ENCODE measurements at places on chromosomes 4 and X.

DNA sequence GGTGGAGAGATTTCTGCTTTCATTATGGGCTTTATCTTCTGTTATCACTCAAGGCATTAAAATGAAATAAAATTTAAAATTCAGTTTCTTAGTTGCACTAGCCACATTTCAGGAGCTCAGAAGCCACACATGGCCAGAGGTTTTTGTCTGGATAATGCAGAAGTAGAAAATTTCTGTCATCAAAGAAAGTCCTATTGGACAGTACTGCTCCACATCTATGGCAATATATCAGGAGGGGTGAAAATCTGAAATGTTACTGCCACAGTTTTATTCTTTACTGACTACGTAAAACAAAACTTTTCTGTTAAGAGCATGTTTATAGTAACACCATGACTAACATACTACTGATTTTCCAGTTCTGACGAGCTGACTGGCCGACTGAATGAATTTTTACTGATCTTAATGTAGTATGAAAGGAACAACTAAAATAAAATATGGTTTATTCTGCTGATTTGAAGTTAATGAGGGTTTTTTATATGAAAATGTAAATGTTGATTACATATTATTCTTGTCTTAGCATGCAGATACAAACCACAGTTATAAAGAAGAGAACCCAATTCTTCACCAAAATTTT is 264.0 kb upstream of the HAND2 start:
- no peak for DNase-seq

DNA sequence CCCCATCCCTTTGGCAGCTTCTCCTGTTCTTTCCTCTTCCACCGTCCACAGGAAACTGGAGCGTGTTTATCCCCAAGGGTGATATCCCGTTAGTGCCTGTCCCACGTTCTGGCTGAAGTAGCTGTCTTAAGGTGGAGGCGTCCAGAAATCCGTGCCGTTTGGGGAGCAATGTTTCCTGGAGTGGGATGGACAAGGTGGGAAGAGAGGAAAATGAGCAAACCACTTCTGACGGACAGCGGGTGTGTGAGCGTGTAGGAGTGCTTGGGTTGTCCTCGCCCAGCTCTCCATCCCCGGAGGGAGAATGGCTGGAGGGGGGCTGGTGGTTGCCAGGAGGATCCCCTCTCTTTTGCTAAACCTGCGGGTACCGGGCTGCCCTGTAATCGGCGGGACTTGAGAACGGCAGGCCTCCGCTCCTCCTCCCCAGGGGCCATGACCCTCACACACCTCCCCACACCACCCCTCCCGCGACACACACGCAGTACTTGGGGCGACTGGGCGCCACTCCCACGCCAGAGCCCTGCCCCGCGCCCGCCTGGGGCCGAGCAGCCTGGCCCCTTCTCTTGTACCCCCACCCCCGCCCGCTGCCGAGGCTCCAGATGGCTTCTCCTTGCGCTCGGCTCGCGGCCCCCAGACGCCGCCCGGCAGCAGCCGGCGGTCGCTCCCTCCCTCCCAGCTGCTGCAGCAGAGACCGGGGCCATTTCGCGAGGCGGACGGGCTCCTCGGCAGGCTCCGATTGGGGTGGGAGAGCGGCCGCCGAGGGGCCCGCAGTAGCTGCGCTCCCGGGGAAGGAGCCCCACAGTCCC is 13.9 kb upstream of the PRDM8 start:
- DNase-seq, result no peak

DNA sequence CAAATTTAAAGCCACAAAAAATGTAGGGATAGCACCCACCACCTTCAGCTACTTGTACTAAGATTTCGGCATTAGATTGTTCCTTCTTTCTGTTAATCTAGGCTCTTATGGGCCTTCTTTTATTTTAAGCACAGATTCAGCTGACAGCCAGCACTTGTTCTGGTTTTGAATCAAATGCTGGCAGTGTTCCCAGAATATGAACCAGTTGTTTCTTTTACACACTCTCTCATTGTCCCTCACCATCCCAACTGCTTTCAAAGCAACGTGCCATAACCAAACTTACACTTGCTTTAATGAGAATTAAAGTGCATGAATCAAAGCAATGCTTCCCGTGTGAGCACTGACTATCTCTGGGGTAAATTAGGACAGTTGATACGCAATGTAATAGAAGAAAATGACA is 744.5 kb upstream of the FAM241A start:
- DNase-seq, result peak; percentile 32

DNA sequence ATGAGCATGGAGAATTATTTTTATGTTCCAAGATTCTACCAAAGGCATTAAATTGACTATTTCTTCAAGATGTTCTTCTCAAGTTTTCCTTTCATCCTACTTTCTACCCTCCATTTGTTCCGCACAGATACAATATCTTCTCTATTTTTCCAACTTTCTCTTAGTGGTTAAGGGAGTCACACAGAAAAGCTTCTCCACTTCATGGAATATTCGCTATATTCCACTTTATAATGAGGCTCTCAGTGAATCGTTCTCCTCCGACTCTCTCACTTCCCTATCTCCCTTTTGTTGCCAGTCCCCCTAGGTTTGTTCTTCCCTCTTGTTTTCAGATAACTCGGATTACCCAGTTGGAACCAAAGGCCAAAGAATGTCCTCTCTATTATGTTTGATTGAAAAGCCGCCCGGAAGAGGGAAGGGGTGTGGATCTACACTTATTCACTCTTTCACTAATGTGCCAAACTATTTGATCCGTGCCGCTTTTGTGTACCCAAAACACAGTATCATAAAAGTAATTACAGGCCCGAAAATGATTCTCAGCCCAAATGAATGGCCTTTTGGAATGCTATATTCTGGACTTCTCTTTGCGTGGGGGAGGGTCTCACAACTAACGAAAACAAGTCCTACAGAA is 1.2 kb downstream of the SH3D19 start:
- no peak for DNase-seq

DNA sequence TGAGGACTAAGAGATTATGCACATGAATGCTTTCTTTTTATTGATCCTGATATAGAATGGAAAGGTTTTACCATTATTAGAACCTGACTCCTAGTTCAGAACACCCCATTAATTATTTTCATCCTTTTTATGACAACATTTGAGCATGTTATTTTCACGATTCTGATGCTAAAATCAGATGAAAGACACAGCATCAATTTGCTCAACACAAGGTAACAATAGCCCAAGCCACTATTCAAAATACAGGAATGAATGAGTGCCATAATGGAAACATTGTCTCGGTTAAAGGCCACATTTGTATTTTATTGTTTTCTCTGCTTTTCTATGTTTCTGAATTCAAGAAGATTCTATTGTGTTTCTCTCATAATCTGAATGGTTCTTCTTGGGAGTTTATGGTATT is 126.3 kb upstream of the POF1B start:
- no peak for DNase-seq

DNA sequence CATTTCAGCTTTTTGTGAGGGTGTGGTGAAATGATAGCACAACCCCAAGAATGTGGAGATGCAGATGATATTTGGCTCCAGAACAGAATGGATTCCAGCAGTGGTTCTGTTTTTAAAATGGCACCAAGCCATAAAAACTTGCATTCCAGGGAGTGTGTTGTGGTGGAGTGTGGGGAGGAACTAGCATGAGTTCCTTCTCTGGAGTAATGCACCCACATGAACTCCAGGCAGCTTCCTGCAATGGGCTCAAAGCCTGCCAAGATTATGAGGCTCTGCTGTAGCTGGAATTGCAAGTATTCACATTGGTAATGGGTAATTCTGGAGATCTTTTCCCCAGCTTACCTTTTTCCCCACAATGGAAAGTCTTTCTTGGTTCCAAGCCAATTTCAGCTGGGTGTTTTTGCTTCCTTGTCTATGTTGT is 161.4 kb downstream of the RAB28 start:
- no peak for DNase-seq

DNA sequence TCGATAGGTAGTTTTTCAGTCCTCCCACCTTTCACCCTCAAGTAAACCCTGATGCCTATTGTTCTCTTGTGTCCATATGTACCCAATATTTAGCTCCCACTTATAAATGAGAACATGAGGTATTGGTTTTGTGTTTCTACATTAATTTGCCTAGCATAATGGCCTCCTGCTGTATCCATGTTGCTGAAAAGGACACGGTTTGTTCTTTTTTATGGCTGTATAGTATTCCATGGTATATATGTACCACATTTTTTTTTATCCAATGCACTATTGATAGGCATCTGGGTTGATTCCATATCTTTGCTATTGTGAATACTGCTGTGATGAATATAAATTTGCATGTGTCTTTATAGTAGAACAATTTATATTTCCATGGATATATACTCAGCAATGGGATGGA is 199.2 kb downstream of the RAB28 start:
- DNase-seq, result no peak

DNA sequence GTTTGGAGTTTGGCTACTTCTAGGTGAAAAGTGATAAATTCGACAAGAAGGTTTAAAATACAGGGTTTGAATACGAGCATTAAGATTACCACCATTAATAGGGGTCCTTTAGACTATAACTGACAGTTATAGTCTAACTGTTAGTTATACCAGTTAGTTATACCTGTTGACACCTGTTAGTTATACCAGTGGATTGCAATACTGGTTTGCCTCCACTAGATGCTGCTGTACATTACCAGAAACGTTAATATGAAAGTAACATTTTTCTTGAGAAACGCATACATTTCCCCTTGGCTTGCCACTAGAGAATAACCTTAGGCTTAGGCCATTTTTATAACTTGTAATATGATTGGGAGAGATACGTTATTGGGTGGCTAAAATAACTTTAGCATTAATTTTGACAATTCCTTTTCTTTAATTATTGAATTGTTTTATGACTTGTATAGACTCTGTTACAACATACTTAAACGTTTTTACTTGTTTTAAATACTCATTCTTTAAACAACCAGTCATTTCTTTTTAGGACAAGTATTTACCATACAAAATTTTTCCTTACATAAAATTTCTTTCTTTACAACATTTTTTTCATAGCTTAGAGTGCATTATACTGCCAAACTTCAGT is 911.2 kb downstream of the FSTL5 start:
- DNase-seq, result peak; percentile 15

DNA sequence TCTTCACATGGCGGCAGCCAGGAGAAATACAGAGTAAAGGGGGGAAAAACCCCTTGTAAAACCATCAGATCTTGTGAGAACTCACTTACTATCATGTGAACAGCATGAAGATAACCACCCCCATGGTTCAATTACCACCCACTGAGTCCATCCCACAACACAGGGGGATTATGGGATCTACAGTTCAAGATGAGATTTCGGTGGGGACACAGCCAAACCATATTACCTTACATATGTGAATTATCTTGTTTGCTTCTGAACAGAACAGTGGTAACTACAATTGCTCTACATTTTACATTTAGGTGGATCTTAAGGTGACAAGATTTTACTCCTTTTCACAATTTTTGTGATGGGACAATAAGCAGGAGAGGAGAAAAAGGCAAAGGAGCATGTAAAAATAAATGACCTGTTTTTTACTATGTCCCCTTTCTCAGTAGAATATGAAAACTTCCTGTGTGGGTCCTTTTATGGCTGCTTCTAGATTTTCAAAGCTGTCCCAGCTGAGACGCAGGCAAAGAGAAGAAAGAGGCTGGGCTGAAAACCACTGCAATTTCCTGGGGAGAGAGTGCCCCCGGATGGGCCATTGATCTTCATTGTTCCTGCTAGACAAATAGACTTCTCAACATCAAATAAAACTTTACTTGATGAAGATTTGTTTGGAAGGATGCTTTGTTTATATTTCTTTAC is 45.9 kb upstream of the PGM2 start:
- no peak for DNase-seq

DNA sequence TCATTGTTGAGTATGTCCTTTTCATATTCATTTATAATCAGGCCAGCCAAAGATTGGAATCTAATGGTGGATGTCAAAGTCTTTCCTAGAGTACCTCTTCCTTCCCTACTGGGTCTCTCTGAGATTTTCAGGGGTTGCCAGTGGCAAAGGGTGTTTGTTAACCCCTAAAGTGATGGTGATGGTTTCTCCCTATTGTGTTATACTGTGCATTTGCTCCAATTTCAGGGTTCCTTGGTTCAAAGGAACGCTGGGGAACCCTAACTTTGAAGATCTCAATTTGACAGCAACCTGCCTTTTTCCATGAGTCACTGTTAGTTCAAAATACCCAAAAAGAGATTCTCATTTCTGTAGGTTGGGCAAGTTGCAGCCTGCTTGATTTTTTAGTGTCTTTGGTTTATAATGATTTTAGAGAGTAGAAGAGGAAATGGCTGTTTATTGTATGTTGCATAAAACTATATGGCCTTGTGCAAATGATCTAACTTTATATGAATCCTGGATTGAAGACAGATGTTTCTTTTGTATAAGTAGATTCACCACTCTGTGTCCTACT is 23.0 kb downstream of the GAB1 start:
- DNase-seq, result no peak

DNA sequence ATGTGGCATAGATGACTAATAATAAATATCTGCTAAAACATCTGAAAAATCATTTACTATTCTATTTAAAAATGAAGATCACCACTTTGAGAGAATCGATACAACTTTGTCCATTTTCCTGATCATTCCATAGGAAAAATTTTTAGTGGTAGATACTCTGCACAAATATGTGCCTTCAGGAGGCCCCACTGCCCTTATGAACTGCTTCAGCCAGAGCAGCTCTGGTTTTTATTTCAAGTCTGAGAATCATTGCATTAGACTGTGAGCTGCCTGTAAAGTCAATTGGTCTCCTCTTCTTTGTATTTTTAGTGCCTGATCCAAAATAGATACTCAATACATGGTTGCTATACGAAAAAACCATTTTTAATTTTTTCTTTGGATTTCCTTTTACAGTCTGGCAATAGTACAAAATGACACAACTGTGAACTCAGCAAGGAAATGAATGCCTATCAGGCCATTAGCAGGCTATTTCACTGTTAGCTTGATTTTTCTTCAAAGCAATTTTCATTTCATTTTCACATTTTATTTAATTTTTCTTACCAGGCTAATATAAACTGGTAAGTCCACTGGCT is 69.1 kb downstream of the SHISA3 start:
- no peak for DNase-seq

GRCh38 chrX:45851434-45851991 is 650.8 kb upstream of the DIPK2B start:
- peak; percentile 30 for DNase-seq

DNA sequence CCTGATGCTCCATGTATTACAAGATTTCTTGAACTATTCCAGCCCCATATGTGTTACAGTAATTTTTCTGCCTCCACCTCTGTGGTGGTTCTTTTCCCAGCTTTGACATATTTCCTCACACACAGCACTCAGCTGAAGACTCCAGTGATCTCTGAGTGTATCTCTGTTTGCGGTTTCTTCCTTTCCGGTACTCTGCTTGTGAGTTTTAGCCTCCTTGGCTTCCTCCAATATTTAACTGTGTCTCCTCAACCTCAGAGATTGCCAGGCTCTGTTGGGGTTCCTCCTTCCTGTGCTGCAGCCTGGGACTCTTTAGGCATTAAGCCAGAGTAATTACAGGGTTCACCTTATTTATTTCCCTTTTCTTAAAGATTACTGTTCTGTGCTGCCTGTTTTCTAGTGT is 73.2 kb downstream of the NFKB1 start:
- no peak for DNase-seq
